ENCODE measurements at places on chromosomes 16 and 17. TPM values are rescaled to one million over a fixed set of nuclear protein-coding genes. Genes with fewer than 3 reads are reported as not detected.

The RNF227 gene
- total RNA-seq, result 6.6 TPM

The SPATA22 gene
- 1.8 TPM for total RNA-seq

The HSD17B2 gene
- not detected for total RNA-seq

The OR1A1 gene
- not detected for total RNA-seq

The RBFOX1 gene
- total RNA-seq, result 11.6 TPM

The OR1G1 gene
- total RNA-seq, result not detected

DNA sequence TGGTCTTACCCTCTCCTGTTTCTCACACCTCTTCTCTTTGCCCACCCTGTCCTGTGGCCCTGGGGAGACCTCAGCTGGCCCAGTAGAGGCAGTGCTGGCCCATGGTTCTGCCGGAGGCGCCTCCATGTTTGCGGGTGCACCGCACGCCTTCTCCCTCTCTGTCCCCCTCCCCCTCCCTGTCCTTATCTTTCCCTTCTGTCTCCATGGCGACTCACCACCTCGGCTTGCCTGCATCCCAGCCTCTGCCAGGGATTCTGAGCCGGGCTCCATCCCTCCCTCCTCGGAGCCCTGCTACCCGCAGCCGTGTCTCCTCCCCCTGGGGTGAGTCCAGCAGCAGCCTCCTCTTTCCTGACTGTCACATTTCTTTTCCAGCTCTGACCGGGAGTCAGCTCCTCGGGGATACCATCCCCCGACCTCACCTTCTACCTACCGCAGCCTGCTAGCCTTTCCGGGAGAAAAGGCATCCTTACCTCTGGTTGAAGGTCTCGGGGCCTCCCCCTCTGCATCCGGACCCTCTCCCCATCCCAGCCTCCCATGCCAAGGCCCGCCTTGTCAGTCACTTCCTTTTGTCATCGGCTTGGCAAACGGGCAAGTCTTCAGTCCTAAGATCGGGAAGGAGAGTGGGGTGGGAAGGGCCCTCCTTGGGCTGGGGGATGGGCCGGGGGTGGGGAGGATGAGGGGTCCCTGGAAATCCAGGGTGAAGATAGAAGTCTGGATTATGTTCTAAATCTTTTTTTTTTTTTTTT is at the start of gene RNF112:
TSS of gene RNF112 (plus strand) at position 358 of the 746 bp plus-strand sequence. CDS start at position 535, 177 bp downstream.
- DNase-seq, result peak; percentile 54

DNA sequence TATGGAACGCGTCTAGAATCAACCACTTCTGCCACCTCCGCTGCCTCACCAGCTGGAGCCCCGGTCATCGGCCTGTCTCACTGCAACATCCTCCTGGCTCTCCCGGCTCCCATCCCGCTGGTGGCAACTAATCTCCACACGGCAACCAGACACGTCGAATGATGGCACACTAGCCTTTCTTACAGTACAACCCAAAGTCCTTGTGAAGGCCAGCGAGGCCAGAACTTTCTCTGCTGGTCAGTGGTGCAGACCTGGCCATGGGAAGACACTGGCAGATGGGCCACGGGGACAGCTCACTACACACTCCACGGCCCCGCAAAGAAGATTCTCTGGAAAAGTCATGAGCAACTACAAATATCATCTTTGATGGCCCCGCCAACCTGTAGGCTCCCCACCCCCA is 117.6 kb downstream of the RMI2 start:
- no peak for DNase-seq

DNA sequence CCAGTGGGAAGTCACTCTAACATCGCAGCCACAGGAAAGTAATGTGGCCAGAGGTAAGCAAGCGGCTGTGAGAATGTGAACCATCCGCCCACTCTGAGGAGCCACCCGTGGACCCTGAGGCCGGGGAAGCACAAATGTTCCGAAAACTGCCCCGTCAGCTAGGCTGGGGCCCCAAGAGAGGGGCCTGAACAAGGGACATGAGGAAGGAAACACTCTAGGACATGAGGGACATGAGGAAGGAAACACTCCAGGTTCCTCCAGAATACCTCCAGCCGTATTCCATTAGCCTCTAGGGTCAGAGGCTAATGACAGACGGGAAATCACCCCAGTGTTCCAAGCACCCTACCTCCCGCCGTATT is 317 bp downstream of the TEFM start:
- DNase-seq, result no peak

DNA sequence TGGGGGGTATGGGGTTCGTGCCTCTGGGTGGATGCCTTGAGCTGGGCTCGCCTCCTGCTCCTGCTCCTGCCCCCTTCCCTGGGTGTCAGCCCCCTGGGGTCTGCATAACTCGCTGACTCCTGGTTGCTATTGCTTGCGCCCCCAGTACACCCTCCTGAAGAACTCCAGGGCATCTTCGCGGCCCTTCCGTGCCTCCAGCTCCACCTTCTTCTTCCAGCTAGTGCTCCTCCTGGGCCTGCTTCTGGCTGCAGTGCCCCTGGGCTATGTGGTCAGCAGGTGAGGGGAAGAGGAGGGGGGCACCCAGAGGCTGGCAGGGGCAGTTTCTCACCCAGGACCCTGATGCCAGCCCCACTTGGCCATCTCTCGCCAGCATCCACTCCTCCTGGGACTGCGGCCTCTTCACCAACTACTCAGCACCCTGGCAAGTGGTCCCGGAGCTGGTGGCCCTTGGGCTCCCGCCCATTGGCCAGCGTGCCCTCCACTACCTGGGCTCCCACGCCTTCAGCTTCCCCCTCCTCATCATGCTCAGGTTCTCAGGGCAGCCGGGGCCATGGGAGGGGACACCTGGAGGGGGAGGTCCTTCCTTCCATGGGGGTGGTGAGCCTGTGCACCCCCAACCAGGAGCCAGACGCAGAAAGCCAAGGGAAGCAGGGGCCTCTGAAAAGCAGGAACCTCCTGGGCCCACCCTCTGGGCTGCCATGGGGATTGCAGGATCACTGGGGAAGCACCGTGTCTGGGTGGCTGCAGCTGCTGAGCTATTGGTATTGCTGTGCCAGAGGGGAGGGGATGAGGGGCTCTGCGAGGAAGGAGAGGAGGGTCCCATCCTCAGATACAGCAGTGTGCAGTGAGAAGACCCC is 7.8 kb upstream of the C17orf99 start:
- no peak for DNase-seq

DNA sequence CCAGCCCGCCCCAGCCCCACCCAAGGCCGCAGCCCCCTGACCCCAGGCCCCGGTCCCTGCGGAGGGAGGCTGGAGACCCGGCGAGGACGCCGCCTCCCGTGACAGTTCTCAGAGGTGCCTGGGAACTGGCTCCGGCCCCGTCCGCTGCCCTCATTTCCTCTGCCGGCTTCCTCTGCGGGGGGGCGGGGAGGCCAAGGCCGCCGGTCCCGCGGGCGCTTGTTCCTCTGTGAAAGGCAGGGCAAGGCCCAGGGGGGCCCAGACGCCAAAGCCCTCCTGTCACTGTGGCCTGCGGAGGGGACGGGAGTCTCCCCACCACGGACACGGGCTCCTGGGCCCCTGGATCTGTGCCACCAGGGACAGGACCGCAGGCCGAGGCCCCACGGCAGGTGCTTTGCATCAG is 5.0 kb upstream of the PVALEF start:
- DNase-seq, result no peak

- DNase-seq, result no peak
Observed at GRCh38 chr17:15475631-15476354, 8.4 kb upstream of the CDRT4 start.

GRCh38 chr16:4475880-4476788 is at the start of gene HMOX2:
Gene HMOX2 (plus strand): TSS chr16:4476398. CDS start chr16:4505525, 29,127 bp downstream.
- peak; percentile 93 for DNase-seq

GRCh38 chr16:78300469-78300868 is 201.0 kb downstream of the WWOX start:
- DNase-seq, result no peak

DNA sequence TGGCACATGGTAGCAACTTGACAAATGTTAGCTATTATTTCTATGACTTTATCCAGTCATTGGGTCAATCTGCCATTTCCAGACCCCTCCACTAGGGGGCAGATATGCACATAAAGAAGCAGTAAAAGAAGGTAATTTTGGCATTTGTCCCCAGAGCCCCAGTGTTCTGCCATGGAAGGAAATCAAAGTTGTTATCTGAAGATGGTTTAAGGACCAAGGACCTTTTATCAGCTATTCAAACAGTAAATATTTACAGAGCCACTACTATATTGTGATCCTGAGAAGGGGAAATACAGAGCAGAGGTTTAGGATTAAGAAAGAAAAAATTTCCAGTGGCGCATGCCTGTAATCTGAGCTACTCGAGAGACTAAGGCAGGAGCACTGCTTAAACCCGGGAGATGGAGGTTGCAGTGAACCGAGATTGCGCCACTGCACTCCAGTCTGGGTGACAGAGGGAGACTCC is 20.0 kb downstream of the TRAF4 start:
- peak; percentile 92 for DNase-seq

GRCh38 chr17:45306623-45307022 is 10.2 kb downstream of the MAP3K14 start:
- DNase-seq, result no peak

DNA sequence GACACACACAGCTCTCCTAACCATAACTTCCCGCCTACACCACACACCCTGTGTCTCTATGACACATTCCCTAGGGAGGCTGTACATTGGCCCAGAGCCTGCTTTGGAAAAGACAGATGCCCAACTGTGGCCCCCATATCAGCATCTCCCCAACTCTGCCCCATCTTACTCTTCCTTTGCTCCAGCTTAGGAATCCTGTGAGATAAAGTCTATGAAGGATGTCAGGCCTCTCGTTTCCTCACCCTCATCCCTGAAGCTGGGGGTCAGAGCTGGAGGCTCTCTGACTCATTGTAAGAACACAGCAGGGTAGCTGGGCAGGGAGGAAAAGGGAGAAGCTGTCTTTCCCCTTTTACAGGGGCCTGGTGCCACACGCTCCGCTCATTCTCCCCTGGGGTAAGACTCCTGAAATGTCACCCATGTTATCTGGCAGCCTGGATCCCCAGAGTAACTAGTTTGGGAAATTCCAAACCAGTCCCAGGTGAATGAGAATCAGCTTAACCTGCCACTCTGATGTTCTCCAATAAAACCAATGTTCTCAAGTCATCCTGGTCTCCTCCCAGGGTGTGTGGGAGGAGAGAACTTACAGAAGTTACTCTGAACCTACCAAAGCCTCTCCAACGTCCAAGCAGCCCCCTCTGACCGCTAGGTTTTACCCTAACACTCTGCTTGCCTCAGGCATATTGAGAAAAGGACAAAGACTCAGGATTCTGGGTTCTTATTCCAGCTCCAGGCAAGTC is 2.8 kb downstream of the RAPGEFL1 start:
- no peak for DNase-seq

DNA sequence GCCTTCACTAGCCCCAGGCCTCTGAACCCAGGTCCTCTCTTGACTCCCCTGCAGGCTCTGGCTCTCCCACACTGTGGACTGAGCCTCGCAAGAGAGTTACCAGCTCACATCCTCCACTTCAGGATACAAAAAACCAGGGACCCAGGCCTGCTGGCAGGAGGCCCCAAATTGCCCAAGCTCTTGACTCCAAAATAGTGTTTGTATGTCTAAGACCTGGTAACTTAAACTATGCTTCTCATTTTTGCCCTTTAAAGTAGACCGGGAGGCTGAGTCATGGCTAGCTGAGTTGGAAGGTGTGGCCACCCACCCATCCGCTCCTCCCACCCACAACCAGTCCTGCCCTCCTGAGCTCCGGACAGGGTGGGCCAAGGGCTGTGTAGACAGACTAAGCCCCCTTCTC is 250.0 kb downstream of the SOX9 start:
- no peak for DNase-seq

- DNase-seq, result no peak
Observed at GRCh38 chr16:84082110-84082509, 34.6 kb downstream of the MBTPS1 start.
